ENCODE measurements at places on chromosomes 3 and 15.

DNA sequence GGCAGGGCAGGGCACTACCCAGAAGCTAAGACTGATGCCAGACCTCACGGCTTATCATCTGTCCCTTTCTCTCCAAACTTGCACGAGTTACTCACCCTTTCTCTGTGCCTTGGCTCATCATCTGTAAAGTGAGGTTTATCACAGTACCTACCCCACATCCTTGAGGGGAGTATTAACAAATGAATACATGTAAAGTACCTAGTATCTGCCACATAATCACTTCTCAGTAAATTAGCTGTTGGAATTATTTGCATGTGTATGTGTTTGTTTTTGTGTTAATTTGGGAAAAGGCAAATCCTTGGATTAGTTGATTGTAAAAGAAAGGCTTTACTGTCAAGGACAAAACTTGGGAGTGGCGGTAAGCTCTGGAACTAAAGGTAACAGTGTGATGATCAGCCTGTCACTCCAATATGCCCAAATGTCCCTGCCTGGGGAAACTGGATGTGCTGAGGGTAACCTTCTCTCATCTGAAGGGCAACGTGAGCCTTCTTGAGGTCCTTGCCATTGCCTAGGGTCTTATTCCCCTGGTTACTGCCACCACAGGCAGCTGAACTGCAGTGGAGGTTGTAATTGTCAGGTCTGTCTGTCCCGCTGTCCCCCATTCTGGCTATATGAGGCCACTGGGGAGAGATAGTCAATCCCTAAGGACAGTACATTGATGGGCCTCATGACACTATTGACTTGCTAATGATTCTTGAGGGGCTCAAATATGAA is 269.4 kb downstream of the CLSTN2 start:
- DNase-seq, result no peak

DNA sequence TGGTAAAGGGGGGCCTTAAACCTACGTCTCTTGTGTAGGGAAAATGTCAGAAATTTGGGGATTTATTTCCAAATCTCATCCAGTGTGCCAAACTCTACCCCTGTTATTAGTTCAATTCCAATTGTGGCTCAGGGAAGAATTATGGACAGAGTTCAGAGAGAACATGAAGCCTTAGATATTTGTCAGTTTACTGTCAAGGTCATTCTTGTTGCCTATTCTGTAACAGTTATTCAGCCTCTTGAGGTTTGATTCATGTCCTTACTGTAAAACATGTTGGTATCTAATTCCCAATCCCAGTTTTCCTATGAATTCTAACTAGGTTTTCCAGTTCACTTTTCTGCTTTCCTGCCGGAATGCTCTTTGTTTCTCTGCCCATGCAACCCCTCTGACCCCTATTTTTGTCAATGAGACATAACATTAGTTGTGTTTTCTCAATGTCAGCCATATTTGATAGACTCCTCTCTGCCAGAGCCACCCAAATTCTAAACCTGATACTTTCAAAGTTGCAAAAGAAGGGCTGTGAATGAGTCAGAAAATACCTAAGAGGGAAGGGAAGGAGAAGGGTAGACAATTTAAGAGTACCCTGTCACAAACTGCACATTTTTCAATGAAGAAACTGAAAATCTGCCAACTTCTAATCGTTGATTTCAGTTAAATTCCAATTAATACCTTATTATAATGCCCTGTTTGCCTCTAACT is 52.4 kb downstream of the ATOSA start:
- no peak for DNase-seq

DNA sequence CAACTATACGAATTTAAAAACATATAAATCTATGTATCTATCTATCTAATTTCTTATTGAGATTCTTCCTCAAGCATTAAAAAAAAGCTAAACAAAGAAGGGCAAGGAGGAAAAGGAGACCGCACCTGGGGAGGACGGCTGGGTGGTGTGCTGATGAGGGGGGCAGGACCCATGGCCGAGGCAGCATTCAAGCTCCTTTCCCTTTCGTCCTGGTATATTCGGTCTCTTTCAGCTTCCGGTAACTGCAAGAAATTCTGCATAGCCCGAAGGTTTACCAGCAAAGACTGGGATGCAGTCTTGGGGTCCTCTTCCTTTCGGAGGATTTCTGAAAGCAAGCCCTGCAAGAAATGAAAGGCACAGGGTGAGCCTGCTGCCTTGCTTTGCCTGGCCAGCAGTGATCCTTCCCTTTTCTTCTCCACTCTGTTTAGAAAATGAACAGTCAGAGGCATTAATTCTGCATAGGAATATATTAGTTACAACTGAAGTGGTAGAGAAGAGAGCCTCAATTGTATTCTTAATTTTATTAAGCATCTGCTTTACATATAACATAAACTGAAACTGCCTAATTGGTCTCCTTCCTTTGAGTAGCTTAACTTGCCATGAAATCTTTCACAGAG is 38.8 kb downstream of the SATB1 start:
- no peak for DNase-seq

- no peak for DNase-seq
These were observed 465.9 kb upstream of the TGFBR2 start for GRCh38 chr3:30140356-30141075.

- DNase-seq, result peak; percentile 75
These were observed 35.4 kb upstream of the ATG7 start for GRCh38 chr3:11236588-11237461.

DNA sequence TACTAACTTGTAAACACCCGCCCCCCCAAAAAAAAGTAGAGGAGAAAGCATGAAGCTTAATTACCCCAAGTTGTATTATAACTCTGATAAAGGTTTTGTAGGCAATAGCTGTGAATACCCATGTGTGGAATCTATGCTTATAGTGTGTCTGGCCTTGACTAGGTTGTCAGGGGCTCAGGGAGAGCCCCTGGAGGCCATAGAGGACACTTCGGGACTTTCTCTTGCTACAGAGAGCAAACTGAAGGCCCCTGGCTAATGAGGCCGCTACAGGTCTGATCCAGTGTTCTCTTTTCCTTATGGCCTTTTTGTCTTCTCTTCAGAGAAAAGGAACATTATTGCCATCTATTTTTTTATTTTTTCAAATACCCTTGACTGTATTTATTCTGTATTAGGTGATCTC is 19.1 kb upstream of the SCAANT1 start:
- no peak for DNase-seq

- no peak for DNase-seq
These were observed 61.7 kb downstream of the SIDT1 start for GRCh38 chr3:113594066-113594465.

DNA sequence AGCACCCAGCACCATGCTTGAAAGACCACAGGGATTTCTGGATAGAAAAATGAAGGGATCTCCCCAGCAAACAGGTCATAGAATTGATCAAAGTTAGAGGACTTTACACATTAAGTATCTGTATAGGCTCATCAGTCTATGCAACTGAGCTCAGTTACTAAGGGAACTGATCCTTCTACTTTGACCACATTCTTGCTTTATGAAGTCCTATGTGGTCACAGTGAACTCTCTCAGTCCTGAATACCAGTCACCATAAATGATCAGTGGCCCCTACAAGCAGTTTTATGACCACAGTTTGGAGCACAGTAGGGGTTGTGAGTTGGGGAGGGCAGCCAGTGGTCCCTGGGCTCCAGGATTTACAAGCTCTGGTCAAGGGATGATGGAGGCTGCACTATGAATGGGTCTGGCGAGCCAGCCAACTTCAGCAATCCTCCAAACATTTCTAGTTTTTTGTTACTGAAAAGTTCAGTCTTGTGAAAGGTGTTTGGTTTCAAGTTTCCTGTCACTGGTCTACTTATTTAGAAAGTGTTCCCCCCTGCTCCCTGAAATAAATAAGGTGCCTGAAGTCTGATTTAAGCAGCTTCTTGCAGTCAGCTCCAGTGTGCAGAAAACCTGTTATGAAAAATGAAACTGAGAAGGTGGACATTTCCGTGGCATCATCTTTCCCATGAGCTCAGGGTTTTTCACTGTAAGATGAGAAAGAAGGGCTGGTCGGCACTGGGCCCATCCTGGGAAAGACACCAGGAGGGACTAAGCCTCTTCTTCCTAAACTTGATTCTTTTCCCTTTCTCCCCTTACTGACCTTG is 75.5 kb downstream of the DAPK2 start:
- DNase-seq, result peak; percentile 7

DNA sequence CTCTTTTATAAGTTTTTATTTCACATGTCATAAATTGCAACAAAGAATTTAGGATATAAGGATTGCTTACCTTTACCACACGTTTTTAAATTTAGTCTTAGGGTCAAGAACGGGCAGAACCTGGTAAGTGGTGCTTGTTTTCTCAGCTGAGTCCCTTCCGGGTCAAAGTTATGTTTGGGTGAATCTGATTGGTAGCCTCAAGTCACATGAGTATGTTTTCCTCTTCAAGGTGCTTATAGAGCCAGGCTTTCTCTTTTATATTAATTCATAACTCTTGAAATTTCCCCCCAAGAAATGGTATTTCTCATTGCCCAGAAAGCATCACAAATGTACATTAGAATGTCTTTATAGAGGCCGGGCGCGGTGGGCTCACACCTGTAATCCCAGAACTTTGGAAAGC is 415.7 kb upstream of the ROBO2 start:
- DNase-seq, result no peak

DNA sequence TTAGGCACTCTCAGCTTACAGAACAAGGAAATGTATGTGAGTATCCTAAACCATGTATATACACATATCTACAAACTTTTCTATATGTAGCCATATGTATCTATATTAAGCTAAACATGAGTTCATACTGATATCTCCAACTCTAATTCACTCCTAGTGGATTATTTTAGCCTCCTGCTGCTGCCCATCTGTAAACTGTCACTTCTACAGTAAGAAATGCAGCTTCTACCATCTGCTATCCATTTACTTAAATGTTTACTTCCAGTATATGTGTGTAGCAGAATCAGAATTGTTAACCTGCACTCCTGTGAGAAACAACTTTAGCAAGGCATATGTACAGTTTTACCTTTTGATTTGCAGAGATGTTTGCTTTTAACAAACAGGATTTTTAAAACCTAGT is 478.5 kb upstream of the CBLB start:
- no peak for DNase-seq

DNA sequence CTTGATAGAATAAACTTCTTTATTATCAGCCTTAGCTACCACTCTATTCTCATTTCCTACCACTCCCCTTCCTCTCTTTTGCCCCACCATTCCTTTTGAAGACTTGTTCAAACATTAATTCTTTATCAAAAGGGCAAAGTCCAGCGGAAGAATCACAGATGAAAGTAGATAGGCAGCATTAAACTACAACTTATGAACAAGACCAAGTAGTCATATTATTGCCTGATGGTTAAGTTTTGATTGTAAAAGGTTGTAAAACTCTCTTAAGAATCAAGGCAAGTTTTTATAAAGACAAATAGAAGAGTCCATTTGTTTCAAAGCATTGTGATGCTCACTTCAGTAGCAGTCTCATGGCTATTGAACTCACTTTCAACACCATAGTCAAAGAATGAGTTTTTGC is 22.4 kb upstream of the TGFBR2 start:
- DNase-seq, result no peak

DNA sequence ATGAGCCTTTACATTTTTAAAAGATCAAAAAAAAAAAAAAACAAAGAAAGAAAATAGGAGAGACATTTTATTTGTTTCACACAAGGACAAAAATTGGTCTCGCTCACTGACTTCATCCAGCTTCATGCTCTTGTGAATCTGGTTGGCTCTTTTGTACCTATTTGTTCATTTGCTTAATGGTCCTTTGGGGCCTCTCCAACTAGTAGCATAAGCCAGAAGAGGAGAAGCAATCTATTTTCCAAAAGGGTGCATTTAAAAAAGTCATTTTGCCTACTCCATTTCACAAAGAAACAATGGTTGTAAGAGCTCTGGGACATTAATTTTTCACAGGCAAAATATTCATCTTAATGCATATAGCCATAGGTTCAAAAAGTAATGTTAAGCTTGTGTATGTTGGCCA is 168.3 kb upstream of the ADAMTS9 start:
- DNase-seq, result no peak

Measured in stimulated activated CD4-positive, alpha-beta T cell treated with anti-CD3 and anti-CD28 coated beads, Interleukin-4, amount 100 ng/mL, for 4 hours (primary cell).